ENCODE measurements at places on chromosomes 12 and 14.

- no peak for DNase-seq
These were observed 612.0 kb downstream of the VRK1 start for GRCh38 chr14:97408937-97409815.

DNA sequence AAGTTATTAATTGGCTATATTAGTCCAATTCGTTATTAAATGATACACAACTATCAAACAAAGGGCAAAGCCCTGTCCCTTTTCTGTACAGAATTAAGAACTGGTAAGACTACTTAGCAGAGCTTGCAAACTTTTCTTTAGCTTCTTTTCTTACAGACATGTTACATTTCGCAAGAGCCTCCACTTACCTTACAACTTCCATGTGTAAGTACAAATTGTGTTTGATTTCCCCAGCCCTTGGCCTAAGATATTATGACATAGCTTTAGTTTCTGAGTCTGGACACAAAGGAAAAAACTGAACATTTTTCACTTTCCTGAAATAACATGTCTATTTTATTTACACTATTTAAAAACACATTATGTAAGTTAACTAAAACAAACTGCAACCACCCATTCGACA lies 1.7 kb downstream of the ATF7 start:
- DNase-seq, result no peak

DNA sequence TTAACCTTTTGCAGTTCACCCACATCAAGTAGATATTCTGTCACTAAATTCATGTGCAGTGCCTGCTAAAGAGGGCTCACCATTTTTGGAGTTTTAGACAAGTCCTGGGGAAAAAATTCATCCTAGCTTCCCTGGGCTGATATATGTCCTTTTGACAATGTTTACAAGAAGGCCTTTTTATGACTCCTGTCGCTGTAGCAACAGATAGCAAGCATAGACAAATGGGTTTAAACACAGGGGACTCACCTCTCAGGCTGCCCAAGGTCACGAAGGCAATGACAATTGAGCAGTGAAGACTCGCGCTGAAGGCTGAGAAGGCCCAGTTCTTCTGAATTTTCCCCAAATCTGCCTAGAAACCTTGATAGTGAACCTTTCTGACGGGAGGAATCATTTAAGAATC lies 150.7 kb upstream of the CPM start:
- DNase-seq, result no peak

- DNase-seq, result no peak
These were observed 10.5 kb downstream of the MLXIP start for GRCh38 chr12:122089077-122089476.

DNA sequence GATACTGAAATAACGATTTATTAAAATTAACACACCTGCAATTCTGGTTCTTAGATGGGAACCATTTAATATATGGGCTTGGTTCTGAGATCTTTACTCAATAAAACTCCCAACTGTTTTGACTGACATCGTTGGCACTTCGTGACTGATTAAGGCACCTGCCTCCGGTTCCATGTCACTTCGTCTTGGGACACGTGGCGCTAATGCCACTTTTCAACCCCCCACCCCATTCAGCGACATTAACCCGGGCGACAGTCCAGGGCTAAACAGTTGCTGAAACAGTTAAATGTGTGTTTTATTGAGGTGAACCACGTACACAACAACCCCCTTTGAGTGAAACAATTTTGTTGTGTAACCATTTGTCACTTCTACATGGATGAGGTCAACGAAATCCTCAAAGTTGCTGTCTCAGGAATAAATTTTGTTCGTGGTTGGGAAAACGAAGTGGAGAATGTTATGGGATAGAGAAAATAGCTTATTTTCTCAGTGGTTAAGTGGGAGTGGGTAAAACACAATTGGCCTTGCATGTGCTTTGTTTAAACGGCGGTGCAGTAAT lies 9.9 kb upstream of the SLC38A2 start:
- no peak for DNase-seq

DNA sequence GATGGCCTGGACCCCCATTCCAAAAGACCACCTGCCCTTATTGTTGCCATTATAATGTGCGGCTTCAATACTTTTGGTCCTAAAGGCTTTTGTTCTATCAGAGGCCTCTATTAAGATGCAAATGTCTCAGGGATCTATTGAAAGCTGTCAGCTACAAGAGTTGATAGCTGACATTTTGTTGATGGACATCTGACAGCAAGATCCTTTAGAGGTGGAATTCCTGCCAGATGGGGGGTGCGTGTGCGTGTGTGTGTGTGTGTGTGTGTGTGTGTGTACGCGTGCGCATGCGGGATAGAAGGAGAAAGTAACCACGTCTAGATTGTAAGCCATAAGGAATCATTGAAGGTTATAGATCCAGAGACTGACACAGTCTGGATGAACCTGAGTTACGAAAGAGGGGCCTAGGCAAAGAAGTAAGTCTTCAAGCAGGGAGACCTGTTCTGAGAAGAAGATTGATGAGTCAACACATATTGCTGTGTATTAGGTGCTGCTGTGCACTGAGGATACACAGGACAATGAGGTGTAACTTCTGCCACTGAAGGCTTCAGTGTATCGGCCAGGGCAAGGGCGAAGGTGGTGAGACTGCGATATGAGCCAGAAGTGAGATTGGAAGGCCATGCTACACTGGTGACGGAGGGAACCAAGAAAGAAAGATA lies 89.2 kb downstream of the PRMT8 start:
- no peak for DNase-seq

GRCh38 chr14:95206534-95206933 lies 49.2 kb upstream of the DICER1 start:
- no peak for DNase-seq

- DNase-seq, result no peak
These were observed 23.3 kb downstream of the RNF34 start for GRCh38 chr12:121423253-121423652.

DNA sequence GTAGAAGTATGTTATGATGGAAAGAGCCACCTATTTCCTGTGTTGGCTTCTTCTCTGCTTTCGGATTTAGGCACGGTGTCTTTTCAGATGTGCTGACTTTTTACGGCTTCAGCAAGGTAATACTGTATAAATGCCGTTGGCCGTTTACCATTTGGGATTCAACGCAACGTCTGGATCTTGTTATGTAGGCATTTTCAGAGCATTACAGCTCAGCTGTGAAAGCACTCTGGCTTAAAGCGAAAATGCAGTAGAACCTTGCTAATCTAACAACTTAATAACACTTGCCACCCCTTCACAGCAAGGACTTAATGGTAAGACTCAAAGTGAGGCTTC lies 229.9 kb downstream of the EFCAB11 start:
- peak; percentile 30 for DNase-seq

DNA sequence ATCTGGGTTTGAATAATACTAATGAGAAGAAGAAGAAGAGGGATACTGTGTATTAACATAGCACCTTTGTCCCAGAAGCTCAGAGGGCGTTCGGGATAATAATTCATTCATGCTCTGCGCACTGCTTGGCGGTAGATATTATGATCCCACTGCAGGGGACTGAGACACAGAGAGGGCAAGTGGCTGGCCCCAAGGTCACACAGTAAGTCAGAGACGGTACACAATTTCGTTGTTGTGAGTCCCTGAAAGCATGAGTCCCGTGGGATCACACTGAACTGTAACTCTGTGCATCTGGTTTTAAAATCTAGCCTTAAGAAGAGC lies 47.9 kb upstream of the PARP11 start:
- no peak for DNase-seq

DNA sequence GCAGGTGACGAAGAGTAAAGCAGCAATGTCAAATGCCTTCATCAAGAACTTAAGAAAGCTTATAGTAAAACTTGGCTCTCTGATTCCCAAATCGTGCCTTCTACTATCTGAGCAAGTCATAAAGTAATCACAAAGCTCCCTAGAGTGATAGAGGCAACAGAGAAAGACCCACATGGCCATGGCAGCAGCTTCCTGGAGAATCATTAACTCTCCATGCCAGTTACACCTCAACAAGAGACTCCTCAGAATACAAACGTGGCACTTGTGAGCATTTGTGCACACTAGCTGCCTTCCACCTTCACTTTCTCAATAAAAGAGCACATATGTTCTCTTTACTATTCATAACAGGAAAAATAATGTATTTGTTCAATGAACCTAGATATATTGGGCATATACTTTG lies 48.0 kb downstream of the PLCZ1 start:
- DNase-seq, result no peak

GRCh38 chr12:108342985-108343384 lies 3.9 kb upstream of the CMKLR1 start:
- DNase-seq, result no peak

GRCh38 chr14:67583711-67584644 lies 16.1 kb downstream of the PIGH start:
- DNase-seq, result peak; percentile 40

DNA sequence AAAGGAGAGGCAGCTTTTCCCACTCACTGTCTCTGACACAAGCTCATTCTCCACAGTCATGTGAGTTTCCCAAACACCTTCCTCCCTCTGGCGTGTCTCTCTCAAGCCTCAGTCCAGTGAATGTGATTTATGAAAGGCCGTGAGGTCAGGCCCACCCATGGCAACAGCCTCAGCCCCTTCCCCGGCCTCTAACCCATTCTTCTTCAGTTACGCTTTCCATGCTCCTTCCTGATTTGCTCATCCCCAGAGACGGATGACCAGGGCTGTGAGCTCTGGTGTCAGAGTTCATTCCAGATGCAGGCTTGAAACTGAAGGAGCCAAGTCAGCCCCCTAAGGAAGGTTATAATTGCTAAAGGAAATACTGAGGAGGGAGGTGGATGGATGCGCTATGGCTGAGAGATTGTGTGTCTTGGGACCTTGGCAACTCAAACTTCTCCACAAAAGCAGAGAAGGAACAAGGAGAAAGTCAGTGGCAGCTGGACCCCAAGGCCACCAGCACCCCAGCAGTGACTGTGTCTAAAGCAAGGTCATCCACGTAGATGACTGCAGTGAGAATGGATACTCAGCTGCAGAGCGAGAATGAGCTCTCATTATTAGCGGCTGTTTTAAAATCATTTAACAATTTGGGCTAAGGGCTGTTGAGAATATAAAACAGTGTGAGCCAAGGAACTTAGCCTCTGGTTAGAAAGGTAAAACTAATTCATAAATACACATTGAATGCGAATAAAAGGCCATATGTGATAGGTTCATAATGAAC lies 84.1 kb downstream of the FBXL14 start:
- no peak for DNase-seq

DNA sequence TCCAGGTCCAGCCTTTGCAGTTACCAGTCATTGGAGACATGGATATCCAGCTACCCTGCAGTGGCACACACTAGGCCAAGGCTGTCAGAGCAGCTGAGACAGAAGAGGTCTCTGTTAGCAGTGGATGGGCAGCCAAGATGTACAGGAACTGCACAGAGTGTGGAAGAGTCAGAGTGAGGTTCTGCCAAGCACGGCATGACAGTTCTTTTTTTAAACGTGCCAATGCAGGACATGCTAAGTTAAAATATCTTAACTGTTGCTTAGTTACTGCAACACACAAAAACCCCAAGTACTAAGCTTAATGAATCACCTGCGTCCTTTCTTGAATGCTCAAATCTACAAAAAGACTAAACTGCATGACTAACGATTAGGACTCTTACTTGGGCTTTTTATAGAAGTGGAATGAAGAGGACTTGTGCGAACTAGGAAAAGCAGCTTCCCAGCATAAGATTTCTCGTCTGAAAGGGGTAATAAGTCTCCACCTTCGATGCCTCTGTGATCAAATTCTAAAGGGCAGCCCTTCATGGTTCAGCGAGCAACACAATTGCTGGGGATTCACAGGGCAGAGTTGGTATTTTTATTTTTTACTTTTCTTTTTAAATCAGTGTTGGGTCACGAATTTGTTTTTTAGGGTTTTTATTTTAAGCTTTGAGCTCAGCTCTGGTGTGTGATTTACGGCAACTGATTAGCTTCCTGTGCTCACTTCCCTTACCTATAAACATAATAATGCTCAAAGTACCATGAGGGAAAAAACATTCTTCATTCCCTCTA lies 20.6 kb downstream of the MAPK1IP1L start:
- peak; percentile 42 for DNase-seq

DNA sequence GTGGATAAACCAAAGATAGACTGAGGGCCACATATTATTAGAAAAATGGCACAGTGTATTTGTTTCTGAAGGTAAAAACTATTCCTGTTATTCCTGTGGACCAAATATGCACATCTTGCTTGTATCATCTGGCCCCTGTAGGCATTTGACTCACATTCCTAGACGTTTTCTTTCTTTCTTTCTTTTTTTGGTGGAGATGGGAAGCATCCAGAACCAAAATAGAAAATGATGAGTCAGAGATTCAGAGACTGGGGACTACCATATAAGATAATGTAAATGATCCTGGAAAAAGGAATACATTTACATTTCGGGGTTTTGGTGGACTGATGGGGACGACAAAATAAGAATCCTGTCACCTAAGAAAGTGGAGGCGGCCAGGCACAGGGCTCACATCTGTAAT lies 24.2 kb downstream of the TRIM9 start:
- peak; percentile 68 for DNase-seq

- DNase-seq, result peak; percentile 73
These were observed at the start of gene ITPK1 for GRCh38 chr14:93115821-93116675. Gene ITPK1, minus strand, starts transcription at chr14:93115925. Its CDS starts 762 bp downstream, at chr14:93115163.

- no peak for DNase-seq
These were observed 9.1 kb downstream of the CEP170B start for GRCh38 chr14:104874110-104874531.

- no peak for DNase-seq
These were observed 14.6 kb downstream of the HNF1A start for GRCh38 chr12:120992989-120993388.

DNA sequence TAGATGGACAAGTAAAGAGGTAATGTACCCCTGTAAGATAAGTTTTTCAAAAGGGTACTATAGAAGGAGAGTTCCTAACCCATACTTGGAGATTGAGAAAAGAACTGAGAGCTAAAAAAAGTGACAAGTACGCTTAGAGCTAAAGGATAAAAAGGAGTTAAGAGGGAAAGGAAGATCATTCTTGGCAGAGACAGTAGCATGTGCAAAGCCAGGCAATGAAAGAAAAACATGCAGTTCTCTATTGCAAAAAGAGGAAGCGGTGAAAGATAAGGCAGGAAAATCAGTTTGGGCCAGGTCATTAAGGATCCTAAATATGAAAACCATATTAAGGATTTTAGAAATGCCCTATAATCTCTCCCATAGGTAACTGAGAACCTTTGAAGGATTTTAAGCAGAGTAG lies 500.4 kb upstream of the GARIN6 start:
- no peak for DNase-seq
